ENCODE measurements at places on chromosomes 3 and 15.

- no peak for DNase-seq
These were observed 166.4 kb upstream of the EOMES start for GRCh38 chr3:27888562-27888961.

- DNase-seq = no peak
These were observed 37.9 kb downstream of the UBR1 start for GRCh38 chr15:43067717-43068461.

DNA sequence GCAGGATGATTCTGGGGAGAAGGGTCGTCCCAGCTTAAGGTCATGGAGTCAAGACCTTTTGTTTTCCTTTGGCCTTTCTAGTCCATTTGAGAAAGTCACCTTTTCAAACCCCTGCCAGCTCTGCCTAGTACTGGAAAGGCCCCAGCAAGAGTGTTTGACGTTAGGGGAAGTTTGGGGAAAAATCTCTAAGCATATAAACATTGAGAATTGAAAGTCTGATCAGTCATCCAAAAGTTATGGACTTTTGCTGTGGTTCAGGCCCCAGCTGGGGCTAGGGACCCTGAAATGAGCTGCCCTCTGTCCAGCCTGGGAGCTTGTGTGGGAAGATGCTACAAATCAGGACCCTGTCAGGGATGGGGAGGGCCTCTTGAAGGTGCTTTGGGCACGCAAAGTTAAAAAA, 21.6 kb downstream of the SLC6A6 start:
- no peak for DNase-seq

- DNase-seq = no peak
These were observed 31.7 kb downstream of the BTLA start for GRCh38 chr3:112467539-112467938.

GRCh38 chr3:149545049-149545448, 70.6 kb downstream of the TM4SF4 start:
- DNase-seq = no peak

GRCh38 chr15:99029341-99030144, 22.0 kb upstream of the PGPEP1L start:
- no peak for DNase-seq

GRCh38 chr3:129576514-129577352, 29.7 kb downstream of the PLXND1 start:
- DNase-seq = no peak

DNA sequence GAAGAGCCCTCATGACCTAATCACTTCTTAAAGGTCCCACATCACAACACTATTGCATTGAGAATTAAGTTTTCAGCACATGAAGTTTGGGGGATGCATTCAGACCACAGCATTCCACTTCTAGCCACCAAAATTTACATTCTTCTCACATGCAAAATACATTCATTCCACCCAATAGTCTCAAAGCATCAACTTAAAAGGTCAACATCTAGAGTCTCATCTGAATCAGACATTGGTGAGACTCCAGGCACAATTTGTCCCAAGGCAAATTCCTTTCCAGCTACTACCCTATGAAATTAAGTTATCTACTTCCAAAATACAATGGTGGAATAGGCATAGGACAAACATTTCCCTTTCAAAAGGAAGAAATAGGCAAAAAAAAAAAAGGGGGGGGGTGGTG, 64.9 kb downstream of the PLSCR2 start:
- DNase-seq = no peak

- DNase-seq = no peak
These were observed 135.3 kb downstream of the FEZF2 start for GRCh38 chr3:62238003-62238402.

DNA sequence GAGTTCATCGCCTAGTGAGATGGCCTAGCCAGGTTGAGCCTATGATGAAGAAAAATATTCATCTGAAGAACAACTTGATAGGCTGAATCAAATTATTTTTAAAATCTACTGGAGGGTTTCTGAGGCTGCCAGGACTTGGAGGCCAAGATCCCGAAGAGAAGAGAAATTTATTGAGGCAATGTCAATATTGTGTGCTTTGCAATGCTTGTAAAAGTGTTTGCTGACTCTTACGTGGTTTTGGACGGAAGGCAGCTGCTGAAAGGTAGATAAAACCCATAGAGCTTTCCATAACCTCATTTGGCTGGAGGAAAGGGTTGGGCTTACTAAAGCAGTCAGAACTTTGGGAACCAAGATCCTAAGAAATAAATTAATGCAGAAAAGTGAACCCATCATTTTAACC, 361.0 kb upstream of the IL12A start:
- DNase-seq = no peak

- DNase-seq = no peak
These were observed 65.4 kb downstream of the IQCH start for GRCh38 chr15:67319961-67320360.

DNA sequence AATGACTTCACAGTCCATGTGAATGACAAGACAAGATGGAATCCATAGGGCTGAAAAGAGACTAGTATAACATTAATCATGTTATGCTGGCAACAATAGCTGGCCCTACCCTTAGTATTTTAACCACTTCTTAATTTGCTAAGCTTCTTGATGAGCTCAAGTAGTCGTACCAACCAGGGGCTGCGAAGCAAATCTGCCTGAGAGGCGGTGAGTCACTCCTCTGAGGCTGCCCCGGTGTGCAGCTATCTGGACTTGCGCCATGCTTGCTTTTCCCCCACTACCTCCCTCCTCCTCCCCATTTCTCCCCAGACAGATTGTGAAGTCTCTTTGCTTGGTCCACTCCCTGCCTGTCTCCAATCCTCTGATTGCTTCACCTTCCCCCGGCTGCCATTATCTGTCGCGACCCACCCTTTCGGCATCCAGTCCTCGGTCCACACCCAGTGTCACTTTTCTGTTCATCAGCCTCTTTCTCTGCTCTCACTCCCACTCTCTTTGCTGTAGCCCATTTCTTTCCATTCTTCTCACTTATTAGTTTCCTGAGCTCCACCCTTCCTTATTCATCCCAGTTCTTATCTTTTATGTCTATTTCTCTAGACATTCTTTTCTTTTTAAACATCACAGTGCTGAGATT, 42.7 kb downstream of the DUT start:
- DNase-seq = no peak

DNA sequence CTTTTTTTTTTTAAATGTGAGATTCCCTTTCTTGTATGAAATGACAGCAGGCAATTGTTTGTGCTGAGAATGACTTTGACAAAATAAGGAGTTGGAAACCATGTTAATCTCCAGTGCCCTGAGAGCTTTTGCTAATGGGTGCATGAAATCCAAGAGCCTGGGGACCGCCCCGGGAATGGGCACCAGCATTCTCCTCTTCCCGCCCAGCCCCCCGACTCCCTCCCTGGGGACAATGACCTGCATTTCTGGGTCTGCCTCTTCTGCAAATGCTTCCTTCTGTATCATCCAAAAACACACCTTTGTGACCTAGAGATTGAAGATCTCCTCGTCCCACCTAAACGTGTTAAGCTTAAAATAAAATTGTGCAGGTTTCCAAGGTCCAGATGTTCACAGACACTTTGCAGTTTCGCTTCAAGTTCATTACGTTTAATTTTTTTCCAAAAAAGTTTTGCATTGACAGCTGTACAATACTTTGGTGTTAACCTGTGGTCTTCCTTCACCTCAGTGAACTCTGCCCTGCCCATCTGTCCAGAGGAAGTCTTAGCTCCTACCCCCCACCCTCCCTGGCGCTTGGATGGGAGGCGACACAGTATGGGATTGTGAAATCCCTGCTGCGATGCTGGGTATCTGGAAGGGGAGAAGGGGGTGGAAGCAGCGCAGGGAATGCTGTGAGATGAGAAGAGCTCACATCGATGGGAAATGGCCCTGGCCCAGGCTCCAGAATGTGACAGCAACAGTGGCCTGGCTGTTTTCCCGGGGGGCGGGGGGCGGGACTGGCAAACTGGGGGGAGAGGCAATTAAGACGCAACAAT, 50.1 kb downstream of the TLE3 start:
- DNase-seq = no peak

- DNase-seq = no peak
These were observed 598.7 kb upstream of the TGFBR2 start for GRCh38 chr3:30007668-30008067.

DNA sequence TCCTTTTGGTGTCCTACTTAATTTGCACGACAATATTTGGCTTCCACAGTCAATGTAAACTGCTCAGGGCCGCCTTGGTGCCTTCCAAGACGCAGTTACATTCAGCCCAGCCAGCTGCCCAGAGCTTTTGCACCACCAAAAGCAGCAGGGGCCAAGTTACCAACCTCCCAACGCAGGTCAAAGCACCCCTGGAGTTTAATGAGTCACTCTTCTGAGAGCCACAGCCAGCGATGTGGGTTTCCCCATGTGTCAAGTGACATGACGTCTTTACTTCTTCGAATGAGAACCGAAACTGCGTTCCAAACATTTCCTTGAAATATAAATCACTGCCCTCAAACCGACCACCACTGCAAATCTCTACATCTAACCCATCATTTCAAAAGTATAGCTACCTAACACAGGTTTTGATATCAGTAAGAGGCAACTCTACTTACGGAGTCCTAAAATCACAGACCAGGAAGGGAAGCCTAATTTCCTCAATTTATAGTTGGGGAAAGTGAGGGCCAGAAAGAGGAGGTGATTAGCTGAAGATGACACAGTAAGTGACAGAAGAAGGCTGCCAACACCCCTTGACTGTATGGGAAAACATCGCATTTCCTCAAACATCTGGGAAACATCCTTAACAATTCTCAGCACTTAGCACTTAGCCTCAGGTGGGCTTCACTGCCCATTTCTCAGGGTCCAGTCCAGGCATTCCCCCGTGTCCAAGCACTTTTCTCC, 24.5 kb downstream of the MB21D2 start:
- DNase-seq = no peak

- DNase-seq = no peak
These were observed 32.8 kb upstream of the UBE2E2 start for GRCh38 chr3:23170291-23170690.

GRCh38 chr3:27758083-27758482, 36.0 kb upstream of the EOMES start:
- no peak for DNase-seq

- DNase-seq = no peak
These were observed 30.0 kb downstream of the U2SURP start for GRCh38 chr3:143031327-143031726.

DNA sequence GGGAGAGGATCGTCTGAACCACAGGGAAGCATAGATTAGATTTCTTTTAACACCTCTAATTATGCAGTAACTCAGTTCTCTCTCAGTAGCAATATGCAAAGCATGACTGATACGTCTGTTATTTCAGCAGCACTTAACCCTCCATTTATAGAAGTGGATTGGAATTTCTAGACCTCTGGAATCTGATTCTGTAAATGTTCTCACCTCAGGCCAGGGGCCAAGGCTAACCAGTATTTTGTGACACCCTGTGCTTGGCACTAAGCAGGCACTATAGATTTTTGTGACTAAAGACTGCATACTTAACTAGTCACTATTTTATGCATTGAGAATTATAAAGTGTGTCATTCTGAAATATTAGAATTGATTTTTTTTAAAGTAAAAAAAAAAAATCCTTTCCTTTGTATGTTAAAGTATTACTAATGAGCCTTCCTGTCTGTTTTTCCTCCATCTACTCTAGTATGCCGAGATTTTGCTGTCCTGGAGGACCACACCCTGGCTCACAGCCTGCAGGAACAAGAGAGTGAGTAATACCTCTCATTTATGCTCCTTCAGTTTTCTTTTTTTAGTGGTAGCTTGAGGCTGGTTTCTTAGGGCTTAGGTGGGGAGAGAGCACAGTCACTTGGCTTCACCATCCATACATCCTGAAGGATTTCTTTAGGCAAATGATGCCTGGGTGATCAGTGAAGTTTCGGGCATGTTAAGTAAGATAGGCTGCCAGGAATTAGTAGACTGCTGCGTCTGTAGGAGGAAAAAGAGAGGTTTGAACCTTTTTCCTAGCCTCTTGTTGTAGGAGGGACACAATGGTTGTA, 26.5 kb upstream of the UTS2B start:
- no peak for DNase-seq

GRCh38 chr3:171470714-171471227, 10.6 kb upstream of the TNIK start:
- no peak for DNase-seq

GRCh38 chr3:114454551-114455251, 160.9 kb downstream of the TIGIT start:
- peak; percentile 60 for DNase-seq

- DNase-seq = peak; percentile 58
These were observed 1081.7 kb downstream of the NAALADL2 start for GRCh38 chr3:175940881-175941280.

DNA sequence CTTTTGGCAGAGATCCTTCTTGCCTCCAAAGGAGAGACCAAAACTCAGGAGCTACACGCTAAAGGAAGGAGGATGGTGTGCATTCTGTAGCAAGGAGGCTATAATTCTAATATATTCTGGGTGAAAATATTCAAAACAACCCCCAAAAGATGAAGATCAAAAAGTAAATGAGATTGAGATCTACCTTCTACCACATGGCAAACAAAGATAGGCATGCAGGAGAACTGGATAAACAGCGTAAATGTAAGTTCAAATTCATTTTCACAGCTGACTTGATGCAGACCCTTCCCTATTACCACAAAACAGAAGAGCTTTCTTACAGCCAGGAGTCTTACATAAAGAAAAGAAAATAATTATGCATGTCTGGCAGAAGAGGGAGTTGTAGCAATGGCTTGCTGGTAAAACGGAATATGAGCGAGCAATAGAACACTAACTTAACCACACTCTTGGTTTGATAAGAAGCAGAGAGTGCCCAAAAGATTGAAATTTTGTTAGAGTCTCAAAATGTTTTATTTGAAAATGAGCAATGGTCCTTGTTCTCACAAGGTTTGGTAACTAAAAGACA, 272.7 kb downstream of the MECOM start:
- no peak for DNase-seq

GRCh38 chr3:63995086-63995485, 28.2 kb downstream of the PSMD6 start:
- DNase-seq = no peak

DNA sequence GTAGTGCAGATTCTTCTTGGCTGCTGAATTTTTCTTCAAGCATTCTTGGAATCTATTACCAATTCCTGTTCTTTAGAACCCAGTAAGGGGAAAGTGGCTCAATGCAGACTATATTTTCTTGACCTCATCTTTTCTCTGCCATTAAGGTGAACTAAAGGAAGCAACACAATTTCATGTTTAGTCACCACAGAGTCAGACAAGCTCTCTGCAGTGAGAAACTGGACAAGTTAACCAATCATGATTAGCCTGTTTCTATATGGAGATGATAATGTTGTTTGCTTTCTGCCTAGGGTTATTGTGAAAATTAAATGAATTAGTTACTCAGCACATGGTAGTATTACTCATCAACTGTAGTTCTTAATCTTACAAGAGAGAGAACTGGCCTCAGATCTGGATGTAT, 1075.1 kb downstream of the AGBL1 start:
- no peak for DNase-seq

GRCh38 chr3:42668793-42669217, 15.3 kb downstream of the ZBTB47 start:
- no peak for DNase-seq

- no peak for DNase-seq
These were observed 61.6 kb upstream of the IQSEC1 start for GRCh38 chr3:13134879-13135206.

- DNase-seq = peak; percentile 84
These were observed 164.5 kb downstream of the XXYLT1 start for GRCh38 chr3:195106418-195106906.

GRCh38 chr3:171156401-171157010, 130.0 kb upstream of the SLC2A2 start:
- DNase-seq = no peak

GRCh38 chr3:41881233-41881821, 80.6 kb downstream of the ULK4 start:
- DNase-seq = no peak

- no peak for DNase-seq
These were observed 72.1 kb downstream of the FOXP1 start for GRCh38 chr3:71511446-71511845.

All from glutamatergic neuron (in vitro differentiated cells).